ENCODE measurements at places on chromosomes 3 and 15.

DNA sequence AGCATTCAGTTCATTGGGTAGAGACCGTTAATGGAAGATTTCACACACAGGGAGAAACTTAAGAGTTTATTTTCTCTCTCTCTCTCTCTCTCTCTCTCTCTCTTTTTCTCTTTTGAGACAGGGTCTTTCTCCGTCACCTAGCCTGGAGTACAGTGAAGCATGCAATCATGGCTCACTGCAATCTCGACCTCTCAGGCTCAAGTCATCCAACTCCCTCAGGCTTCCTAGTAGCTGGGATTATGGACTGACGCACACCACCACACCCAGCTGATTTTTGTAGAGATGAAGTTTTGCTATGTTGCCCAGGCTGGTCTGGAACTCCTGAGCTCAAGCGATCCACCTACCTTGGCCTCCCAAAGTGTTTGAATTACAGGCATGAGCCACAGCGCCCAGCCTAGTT, 1.6 kb downstream of the WDR72 start:
- DNase-seq = no peak

- DNase-seq = no peak
Observed at GRCh38 chr3:177300039-177300833, 103.0 kb upstream of the TBL1XR1 start.

GRCh38 chr3:134486577-134487041, 752 bp downstream of the CEP63 start:
- no peak for DNase-seq

GRCh38 chr3:42960786-42961185, 18.3 kb upstream of the GASK1A start:
- no peak for DNase-seq

- DNase-seq = no peak
Observed at GRCh38 chr15:49439678-49440395, 16.8 kb downstream of the FGF7 start.

GRCh38 chr3:49924683-49925082, 4.9 kb downstream of the MON1A start:
- DNase-seq = no peak
